Common myeloid progenitor, CD34-positive (primary cell): ENCODE measurements at places on chromosomes 4 and X.

GRCh38 chrX:43661521-43662240 is 5.6 kb downstream of the MAOA start:
- no peak overlapping the region for H3K4me3 ChIP-seq
- peak; percentile 34 for DNase-seq
- no peak overlapping the region for H3K27ac ChIP-seq
- H3K36me3 ChIP-seq: no peaks in the 10 kb centered on the region
- H3K4me1 ChIP-seq: no peaks in the 10 kb centered on the region

GRCh38 chr4:140081641-140082390 is 72.2 kb downstream of the MAML3 start:
- no peaks in the 10 kb centered on the region for H3K36me3 ChIP-seq
- H3K4me1 ChIP-seq: no peaks in the 10 kb centered on the region
- H3K27ac ChIP-seq: no peak overlapping the region
- H3K27me3 ChIP-seq: no peaks in the 10 kb centered on the region
- H3K4me3 ChIP-seq: no peak overlapping the region

GRCh38 chrX:149003863-149004660 is 501.0 kb downstream of the IDS start:
- no peaks in the 10 kb centered on the region for H3K4me1 ChIP-seq
- H3K4me3 ChIP-seq: no peak overlapping the region
- no peak overlapping the region for H3K27ac ChIP-seq
- no peak for DNase-seq
- H3K36me3 ChIP-seq: no peaks in the 10 kb centered on the region

GRCh38 chrX:154436983-154437752 is at the start of gene GDI1:
TSS of gene GDI1 (plus strand) at chrX:154437154. CDS start at chrX:154437255, 101 bp downstream.
- peaks cover 53% of the 10 kb centered on the region for H3K36me3 ChIP-seq
- H3K4me3 ChIP-seq: peak within 1 kb of the TSS; percentile 73
- H3K27me3 ChIP-seq: peaks cover 2% of the 10 kb centered on the region
- peaks cover 16% of the 10 kb centered on the region for H3K4me1 ChIP-seq
- H3K27ac ChIP-seq: no peak within 1 kb of the TSS

DNA sequence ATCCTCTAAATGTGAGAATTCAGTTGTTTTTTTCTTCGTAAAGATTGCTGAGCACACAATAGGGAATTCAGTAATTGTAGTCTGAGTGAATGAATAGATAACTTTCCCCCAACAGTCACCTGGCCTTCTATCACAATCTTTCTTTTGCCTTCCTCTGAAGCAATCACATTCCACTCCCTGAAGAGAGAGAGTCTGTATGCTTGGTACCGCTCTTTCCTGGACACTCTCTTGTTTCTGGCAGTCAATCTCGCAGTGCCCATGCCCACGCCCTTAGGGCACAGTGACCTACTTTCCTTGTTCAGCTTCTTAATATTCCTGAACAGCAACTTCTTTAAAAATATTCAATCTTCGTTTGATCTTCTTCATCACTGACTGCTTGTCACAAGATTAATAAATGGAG is 255.9 kb downstream of the ADAMTS3 start:
- H3K4me3 ChIP-seq: no peak overlapping the region
- H3K27ac ChIP-seq: no peak overlapping the region
- no peaks in the 10 kb centered on the region for H3K4me1 ChIP-seq
- no peak for DNase-seq
- no peaks in the 10 kb centered on the region for H3K27me3 ChIP-seq

DNA sequence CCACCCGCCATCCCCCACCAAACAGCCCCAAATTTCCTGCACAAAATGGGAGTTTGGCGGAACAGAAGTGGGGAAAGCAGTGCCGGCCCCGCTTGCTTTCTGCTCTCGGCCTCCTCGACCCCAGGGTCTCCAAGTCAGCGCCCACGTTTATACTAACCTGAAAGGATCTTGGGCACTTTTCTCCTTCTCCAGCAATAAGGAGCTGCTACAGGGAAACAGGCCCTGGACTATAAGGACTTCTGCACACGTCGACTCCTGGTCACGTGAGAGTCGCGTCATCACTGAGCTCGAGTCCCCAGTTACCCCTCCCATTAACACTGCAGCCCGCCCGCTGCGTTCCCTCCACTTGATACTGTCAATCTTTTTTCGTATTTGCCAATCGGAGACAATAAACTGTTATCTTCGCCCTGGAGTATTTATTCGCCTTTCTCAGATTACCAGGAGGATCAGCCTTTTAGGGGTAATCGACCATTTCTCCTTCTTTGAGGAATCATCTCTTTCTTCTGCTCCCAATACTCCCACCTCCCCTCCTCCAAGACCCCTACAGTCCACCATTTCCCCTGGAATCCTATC is at the start of gene TCEAL8:
TCEAL8 (minus strand) TSS at position 235 of the 573 bp plus-strand sequence. CDS start 1,176 bp downstream, outside the sequence.
- peaks cover 7% of the 10 kb centered on the region for H3K36me3 ChIP-seq
- H3K4me3 ChIP-seq: peak within 1 kb of the TSS; percentile 95
- H3K4me1 ChIP-seq: peaks cover 2% of the 10 kb centered on the region
- peak; percentile 80 for DNase-seq
- peak within 1 kb of the TSS; percentile 86 for H3K27ac ChIP-seq

GRCh38 chr4:139988863-139989765 is 164.9 kb downstream of the MAML3 start:
- peak; percentile 89 for DNase-seq
- H3K36me3 ChIP-seq: no peaks in the 10 kb centered on the region
- no peak overlapping the region for H3K27ac ChIP-seq
- H3K4me3 ChIP-seq: no peak overlapping the region
- H3K4me1 ChIP-seq: peaks cover 5% of the 10 kb centered on the region
- no peaks in the 10 kb centered on the region for H3K27me3 ChIP-seq

- H3K4me1 ChIP-seq: no peaks in the 10 kb centered on the region
- H3K27me3 ChIP-seq: no peaks in the 10 kb centered on the region
- H3K27ac ChIP-seq: no peak overlapping the region
- no peak for DNase-seq
Measured at GRCh38 chr4:24024605-24025004, 134.8 kb upstream of the PPARGC1A start.

- no peak within 1 kb of the TSS for H3K27ac ChIP-seq
- no peak within 1 kb of the TSS for H3K4me3 ChIP-seq
- no peaks in the 10 kb centered on the region for H3K4me1 ChIP-seq
- DNase-seq: no peak
- peaks cover 12% of the 10 kb centered on the region for H3K27me3 ChIP-seq
Measured at GRCh38 chrX:49695276-49696180, at the start of gene PAGE1. TSS of gene PAGE1 (minus strand) at chrX:49695984. CDS start at chrX:49694770, 1,214 bp downstream.

GRCh38 chrX:94914235-94914634 is 1240.2 kb downstream of the FAM133A start:
- no peaks in the 10 kb centered on the region for H3K27me3 ChIP-seq
- no peaks in the 10 kb centered on the region for H3K4me1 ChIP-seq
- no peaks in the 10 kb centered on the region for H3K36me3 ChIP-seq
- no peak for DNase-seq
- no peak overlapping the region for H3K4me3 ChIP-seq
- H3K27ac ChIP-seq: no peak overlapping the region

DNA sequence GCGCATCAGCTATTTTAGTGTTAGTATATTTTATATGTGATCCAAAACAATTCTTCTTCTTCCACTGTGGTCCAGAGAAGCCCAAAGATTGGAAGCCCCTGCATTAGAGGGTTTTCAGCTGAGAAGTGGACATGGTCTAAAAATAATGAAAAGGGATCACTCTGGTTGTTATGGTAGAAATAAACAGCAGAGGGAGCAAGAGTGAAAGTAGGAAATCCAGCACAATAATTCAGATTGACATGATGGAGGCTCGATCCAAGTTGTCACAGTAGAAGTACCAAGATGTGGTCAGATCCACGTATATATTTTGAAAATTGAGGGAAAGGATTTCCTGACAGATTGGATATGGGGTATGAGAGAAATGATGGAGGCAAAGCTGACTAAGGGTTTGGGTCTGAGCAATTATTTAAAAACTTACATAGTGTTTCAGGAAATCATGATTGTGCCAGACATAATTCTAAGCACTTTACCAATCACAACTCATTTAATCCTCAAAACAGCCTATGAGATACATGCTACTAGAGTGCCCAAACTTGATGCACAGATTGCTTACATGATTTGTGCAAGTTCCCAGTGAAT is 17.0 kb upstream of the TMEM144 start:
- H3K4me1 ChIP-seq: no peaks in the 10 kb centered on the region
- no peaks in the 10 kb centered on the region for H3K27me3 ChIP-seq
- no peak overlapping the region for H3K27ac ChIP-seq
- H3K36me3 ChIP-seq: no peaks in the 10 kb centered on the region
- peak; percentile 47 for DNase-seq

DNA sequence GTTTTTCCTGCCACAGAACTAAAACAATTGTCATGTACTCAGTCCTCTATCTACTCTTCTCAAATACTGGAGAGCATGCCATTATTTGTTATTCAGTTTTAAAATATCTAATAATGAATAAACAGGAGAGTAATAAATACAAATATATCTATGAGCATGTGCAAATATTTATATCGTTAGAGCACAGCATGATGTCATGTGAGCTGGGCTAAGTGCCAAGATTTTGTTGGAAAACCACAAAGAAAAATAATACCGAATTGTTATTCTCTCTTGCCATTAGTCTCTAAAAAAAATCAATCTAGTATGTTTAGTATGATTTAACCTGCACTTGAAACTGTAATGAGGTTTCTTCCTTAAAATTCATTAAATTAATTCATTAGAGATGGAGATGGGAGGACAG is 97.3 kb downstream of the DDX60 start:
- H3K4me1 ChIP-seq: no peaks in the 10 kb centered on the region
- peak; percentile 49 for DNase-seq
- no peak overlapping the region for H3K27ac ChIP-seq
- no peaks in the 10 kb centered on the region for H3K27me3 ChIP-seq
- H3K4me3 ChIP-seq: no peak overlapping the region

- DNase-seq: peak; percentile 31
- H3K27me3 ChIP-seq: no peaks in the 10 kb centered on the region
- no peak overlapping the region for H3K4me3 ChIP-seq
Measured at GRCh38 chr4:57424232-57424897, 314.2 kb upstream of the IGFBP7 start.

DNA sequence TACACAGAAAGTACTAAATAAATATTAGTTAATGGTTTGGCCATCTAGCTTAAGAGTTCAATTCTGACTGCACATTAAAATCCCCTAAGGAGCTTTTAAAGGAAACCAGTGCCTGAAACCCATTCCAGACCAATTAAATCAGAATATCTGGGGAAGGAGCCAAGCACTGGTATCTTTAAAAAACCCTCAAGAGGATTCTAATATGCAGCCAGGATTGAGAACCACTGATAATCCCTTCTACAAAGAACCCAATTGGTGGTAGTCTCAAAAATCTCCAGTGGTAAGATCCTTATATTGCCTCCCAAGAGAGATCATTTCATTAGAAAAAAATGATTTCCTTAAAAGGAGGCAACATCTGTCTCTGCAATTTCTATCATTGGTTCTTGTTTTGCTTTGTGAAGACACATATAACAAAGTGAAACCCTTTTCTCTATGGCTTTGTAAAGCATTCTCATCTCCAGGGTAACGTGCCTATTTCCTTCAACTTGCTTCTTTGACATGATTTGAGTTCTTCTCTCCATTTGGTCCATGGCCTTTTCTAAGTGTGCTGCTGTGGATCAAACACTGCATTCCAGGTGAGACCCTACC is 3.5 kb downstream of the GPR34 start:
- DNase-seq: peak; percentile 31
- H3K4me3 ChIP-seq: no peak overlapping the region
- H3K27me3 ChIP-seq: no peaks in the 10 kb centered on the region

- no peak for DNase-seq
- no peaks in the 10 kb centered on the region for H3K4me1 ChIP-seq
- H3K27me3 ChIP-seq: no peaks in the 10 kb centered on the region
- no peak overlapping the region for H3K4me3 ChIP-seq
- no peaks in the 10 kb centered on the region for H3K36me3 ChIP-seq
Measured at GRCh38 chrX:133045986-133046385, 50.9 kb downstream of the USP26 start.

GRCh38 chr4:155675709-155676429 is 9.2 kb downstream of the GUCY1A1 start:
- no peaks in the 10 kb centered on the region for H3K27me3 ChIP-seq
- H3K4me1 ChIP-seq: peaks cover 57% of the 10 kb centered on the region
- peak; percentile 88 for DNase-seq
- H3K4me3 ChIP-seq: no peak overlapping the region
- no peaks in the 10 kb centered on the region for H3K36me3 ChIP-seq

DNA sequence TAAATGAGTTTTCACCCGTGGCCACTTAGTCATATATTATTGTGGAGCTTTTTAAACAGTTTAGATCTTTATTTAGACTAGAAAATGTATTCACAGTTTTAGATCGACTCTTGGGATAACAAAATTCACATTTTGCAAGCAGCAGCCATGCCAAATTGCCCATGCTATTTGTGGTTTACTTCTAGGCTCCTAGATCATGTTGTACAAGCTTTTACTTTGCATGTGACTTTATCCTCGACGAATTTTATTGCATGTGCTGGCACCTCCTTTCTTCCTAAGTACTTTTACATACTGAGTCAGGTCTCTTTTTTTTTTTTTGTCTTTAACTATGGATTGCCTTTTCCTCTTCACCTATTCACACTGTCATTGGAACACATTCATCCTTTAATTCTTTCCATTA is 23.2 kb downstream of the BBS12 start:
- H3K36me3 ChIP-seq: no peaks in the 10 kb centered on the region
- no peaks in the 10 kb centered on the region for H3K27me3 ChIP-seq
- H3K27ac ChIP-seq: no peak overlapping the region
- DNase-seq: no peak
- no peak overlapping the region for H3K4me3 ChIP-seq

- H3K4me1 ChIP-seq: no peaks in the 10 kb centered on the region
- H3K27ac ChIP-seq: no peak overlapping the region
- H3K36me3 ChIP-seq: no peaks in the 10 kb centered on the region
- peaks cover 9% of the 10 kb centered on the region for H3K27me3 ChIP-seq
Measured at GRCh38 chr4:3470244-3471097, 7.4 kb downstream of the DOK7 start.

GRCh38 chr4:53049528-53049927 is 187.4 kb downstream of the RASL11B start:
- H3K27ac ChIP-seq: no peak overlapping the region
- no peaks in the 10 kb centered on the region for H3K4me1 ChIP-seq
- H3K36me3 ChIP-seq: no peaks in the 10 kb centered on the region
- H3K4me3 ChIP-seq: no peak overlapping the region
- no peaks in the 10 kb centered on the region for H3K27me3 ChIP-seq
- no peak for DNase-seq

DNA sequence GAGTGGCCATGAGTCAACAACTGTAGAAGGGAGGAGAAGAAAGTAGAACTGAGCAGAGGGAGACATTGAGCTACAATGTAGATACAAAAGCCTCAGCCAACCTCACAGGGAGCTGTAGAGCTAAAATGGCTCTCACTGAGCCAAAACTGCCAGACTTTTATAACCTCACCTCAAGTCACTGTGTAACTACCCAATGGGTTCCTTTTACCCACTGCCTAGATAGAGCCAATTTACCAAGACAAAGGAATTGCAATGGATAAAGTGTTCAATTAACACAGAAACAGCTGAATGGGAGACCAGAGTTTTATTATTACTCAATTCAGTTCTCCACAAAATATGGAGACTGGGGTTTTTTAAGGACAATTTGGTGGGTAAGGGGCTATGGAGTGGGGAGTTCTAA is 938.9 kb upstream of the GRIA3 start:
- DNase-seq: no peak
- H3K4me3 ChIP-seq: no peak overlapping the region
- H3K27ac ChIP-seq: no peak overlapping the region
- no peaks in the 10 kb centered on the region for H3K36me3 ChIP-seq

- no peak overlapping the region for H3K27ac ChIP-seq
- DNase-seq: no peak
- no peaks in the 10 kb centered on the region for H3K4me1 ChIP-seq
- peaks cover 1% of the 10 kb centered on the region for H3K27me3 ChIP-seq
- H3K36me3 ChIP-seq: no peaks in the 10 kb centered on the region
- no peak overlapping the region for H3K4me3 ChIP-seq
Measured at GRCh38 chrX:39602195-39602594, 495.6 kb downstream of the BCOR start.

- H3K4me1 ChIP-seq: peaks cover 3% of the 10 kb centered on the region
- peak overlapping the region; percentile 51 for H3K4me3 ChIP-seq
- no peak overlapping the region for H3K27ac ChIP-seq
Measured at GRCh38 chr4:6308899-6309643, 39.4 kb downstream of the WFS1 start.
